ENCODE measurements at places on chromosomes 6 and 20.

DNA sequence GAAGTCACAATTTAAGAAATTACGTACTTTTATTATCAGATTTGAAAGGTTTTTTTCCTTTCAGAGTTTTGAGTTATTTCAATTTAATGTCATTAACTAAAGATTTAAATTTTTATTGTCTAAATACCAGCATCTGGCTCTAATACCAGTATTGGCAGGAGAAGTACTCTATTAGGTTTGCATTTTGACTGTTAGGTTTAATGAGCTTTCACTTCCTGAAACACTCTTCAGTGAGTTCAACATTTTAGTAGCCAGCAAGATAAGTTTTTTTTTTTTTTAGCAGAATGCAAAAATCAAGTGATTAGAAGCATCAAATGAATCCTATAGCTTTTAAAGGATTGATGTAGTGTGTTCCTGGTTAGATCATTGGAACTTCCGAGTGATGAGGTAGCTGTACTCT, 34.0 kb upstream of the SCGN start:
- no peak for DNase-seq

DNA sequence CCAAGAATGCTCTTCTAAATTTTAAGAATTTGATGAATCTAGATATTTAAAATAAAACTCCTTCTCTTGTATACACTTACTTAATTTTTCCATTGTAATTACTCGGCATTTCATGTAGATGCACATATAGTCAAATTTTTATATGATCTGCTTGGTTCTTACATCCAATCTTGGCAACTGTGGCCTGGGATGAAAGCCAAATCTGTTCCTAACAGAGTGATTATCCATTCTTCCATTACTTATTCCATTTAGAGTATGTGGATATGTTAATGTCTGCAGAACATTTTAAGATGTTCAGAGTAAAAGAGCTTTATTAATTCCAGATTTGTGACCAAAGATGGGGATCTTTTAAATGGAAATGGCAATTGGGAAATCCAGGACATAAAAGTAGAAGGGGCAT, 144.1 kb upstream of the PDE7B start:
- no peak for DNase-seq

- DNase-seq, result no peak
Observed at GRCh38 chr20:32970973-32971300, 33.3 kb downstream of the SUN5 start.

- DNase-seq, result no peak
Observed at GRCh38 chr6:41258196-41258493, 28.3 kb downstream of the TREM1 start.

DNA sequence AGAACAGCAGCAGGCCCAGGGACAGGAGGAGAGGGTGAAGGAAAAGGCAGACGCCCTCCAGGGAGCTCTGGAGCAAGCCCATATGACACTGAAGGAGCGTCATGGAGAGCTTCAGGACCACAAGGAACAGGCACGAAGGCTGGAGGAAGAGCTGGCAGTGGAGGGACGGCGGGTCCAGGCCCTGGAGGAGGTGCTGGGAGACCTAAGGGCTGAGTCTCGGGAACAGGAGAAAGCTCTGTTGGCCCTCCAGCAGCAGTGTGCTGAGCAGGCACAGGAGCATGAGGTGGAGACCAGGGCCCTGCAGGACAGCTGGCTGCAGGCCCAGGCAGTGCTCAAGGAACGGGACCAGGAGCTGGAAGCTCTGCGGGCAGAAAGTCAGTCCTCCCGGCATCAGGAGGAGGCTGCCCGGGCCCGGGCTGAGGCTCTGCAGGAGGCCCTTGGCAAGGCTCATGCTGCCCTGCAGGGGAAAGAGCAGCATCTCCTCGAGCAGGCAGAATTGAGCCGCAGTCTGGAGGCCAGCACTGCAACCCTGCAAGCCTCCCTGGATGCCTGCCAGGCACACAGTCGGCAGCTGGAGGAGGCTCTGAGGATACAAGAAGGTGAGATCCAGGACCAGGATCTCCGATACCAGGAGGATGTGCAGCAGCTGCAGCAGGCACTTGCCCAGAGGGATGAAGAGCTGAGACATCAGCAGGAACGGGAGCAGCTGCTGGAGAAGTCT, 25.5 kb downstream of the C20orf173 start:
- DNase-seq, result no peak

- no peak for DNase-seq
Observed at GRCh38 chr20:25360631-25361286, 29.9 kb downstream of the ABHD12 start.

- DNase-seq, result no peak
Observed at GRCh38 chr6:150100745-150101144, 31.8 kb upstream of the ULBP3 start.

GRCh38 chr6:9494864-9495263, 920.0 kb downstream of the TFAP2A start:
- DNase-seq, result no peak

GRCh38 chr20:42530855-42531448, 658.8 kb downstream of the PTPRT start:
- no peak for DNase-seq

- no peak for DNase-seq
Observed at GRCh38 chr20:59770270-59770669, 163.2 kb downstream of the SYCP2 start.

GRCh38 chr6:144482142-144482541, 197.0 kb downstream of the UTRN start:
- DNase-seq, result peak; percentile 65

- no peak for DNase-seq
Observed at GRCh38 chr6:37812841-37813240, 6.7 kb upstream of the ZFAND3 start.

- no peak for DNase-seq
Observed at GRCh38 chr20:51492167-51493092, 50.1 kb downstream of the NFATC2 start.

DNA sequence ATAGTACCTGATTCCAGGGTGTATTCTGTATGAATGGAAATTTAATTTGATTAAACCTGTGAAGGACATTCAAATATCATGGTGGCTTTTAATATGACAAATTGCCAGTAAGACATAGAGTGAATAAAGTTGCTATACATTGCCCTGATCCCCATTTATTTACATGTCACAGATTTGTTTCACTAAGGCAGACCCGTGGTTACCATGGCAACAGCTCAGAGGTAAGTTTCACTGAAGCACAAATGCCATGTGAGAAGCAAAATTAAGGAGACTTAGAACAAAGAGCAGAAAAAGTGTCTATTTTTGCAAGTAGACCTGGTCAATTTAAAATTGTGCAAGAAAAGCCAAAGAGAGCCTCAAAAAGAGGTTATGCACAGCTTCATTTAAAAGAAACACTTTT, 63.7 kb downstream of the PXDC1 start:
- DNase-seq, result no peak

DNA sequence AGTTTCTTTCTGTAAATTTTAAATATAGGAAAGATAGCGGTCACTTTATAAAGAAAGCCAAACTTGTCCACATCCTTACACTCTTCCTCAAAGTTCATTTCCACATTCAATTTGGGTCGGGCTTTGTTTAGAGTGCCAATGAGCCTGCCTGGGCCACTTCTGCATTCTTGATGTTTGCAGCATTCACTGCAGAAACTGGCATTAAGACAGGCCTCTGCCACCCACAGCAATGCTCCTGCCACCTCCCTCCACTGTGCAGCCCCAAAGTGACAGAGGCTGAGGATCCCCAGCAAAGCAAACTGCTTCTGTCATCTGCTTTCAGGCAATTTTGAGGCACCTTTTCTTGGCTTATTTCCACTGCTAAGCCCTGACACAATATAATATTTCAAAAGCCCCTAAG, 61.2 kb downstream of the TNFAIP3 start:
- DNase-seq, result peak; percentile 35

DNA sequence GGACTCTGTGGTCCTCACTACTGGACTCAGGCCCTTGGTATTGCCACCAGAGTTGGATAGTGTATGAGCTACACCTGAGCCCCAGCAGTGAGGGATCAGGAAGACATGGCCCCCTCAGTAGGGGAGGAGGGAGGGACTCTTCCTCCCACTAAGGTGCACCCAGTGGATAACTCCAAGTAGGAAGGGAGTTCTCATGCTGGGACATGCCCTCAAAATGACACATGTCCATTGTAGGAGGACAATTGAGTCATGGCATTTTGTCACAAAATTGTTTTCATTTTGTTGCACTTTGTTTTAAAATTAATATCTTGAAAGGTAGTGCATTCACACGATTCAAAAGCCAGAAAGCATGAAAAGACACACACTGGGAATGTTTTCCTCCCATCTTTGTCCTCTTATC, 127.2 kb downstream of the FOXO3 start:
- no peak for DNase-seq

- peak; percentile 27 for DNase-seq
Observed at GRCh38 chr6:26251354-26252076, 113.5 kb upstream of the BTN3A2 start.

DNA sequence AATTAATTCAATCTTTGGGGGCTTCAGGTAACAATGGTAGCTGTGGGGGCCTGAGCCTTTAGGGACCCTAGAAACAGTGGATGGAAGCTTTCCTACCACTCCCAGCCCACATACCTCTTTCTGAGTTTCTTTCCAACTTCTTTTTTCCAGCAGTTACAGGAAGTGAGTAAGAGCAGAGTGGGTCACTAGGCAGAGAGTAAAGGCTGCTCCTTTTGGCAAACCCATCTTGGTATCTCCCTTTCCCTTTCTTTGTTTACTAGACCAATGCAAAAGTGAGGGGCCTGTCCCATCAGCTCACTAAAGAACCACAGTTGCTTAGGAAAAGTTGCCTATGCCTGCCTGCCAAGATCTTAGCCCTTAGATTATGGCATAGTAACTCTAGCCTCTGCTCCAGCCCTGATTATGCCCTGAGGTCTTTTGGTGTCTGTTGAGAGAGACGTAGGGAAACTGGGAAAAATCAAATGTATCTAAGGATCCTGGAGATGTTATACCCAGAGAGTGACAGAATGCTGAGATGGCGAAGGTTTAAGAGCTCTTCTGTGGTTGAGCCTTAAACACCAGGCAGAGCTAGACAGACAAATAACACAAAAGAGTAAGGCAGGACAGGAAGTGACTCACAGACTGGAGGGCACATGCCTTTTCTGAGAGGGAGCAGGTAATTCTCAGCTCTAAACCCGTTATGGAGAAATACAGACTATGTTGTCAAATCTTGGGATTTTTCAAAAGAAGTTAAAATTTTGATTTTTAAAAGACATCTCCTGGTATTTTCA, 31.3 kb downstream of the TRMT6 start:
- DNase-seq, result no peak

- DNase-seq, result no peak
Observed at GRCh38 chr6:1461207-1461606, 71.8 kb downstream of the FOXF2 start.

GRCh38 chr6:132414761-132415160, 13.5 kb upstream of the MOXD1 start:
- no peak for DNase-seq

GRCh38 chr6:147204060-147204785, at the start of gene STXBP5:
TSS of gene STXBP5 (plus strand) at chr6:147204417. CDS start at chr6:147204533, 116 bp downstream.
- DNase-seq, result peak; percentile 4

DNA sequence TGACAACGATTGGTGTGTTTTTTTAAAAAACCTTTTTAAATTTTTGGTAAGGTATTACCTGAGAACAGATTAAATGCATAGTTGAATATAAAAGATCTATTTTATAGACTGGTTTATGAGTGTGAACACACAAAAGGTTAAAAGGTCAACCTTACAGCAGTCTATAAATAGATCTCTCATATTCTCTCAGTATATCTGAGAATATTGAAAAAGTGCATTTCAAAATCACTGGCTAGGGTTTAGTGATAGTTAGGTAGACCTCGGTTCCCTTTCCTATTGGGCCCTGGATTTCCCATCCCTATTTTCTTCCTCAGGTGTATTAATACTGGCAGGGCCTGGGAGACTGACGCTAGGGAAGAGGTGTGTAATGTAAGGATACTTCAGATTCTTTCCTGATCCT, 723 bp upstream of the ZNF451 start:
- no peak for DNase-seq

DNA sequence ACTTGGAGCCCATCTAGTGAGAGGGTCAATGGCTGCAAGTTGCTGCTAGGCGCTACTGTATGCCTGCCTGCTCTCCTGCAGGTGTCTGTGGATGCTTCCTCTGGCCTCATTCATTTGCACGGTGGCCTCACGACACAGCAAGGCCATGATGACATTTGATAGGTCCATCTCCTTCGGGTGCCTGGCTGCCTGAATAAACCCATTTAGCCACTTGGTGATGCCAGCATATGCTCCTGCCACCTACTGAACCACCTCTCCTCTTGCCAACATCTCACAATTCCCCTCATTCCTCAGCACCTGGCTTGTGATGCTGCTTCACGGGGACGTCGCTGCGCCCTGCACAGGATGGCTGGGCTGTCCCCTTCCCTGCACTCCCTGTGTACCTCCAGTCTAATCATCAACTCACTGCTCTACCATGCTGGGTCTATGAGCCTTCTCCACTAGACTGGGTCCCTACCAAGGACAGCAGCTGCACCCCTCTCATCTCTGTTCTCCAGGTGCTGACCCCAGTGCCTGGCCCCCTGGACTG, 51.1 kb downstream of the AGPAT4 start:
- DNase-seq, result no peak

DNA sequence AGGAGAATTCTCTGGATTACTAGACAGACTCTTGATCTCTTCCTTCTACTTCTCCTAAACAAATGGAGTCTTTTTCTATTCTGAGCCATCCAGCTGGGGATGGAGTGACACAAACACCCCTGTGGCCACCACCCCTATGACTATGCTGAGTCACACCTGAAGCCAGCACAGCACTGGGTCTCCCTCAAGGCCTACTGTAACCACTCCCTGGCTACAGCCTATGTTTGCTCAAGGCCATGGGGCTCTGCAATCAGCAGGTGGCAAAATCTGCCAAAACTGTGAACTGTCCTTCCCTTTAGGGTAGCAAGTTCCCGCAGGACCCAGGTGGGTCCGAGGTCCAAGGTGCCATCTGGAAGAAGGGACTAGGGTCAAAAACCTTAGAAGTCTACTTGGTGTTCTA, 132.3 kb downstream of the TINAG start:
- no peak for DNase-seq

DNA sequence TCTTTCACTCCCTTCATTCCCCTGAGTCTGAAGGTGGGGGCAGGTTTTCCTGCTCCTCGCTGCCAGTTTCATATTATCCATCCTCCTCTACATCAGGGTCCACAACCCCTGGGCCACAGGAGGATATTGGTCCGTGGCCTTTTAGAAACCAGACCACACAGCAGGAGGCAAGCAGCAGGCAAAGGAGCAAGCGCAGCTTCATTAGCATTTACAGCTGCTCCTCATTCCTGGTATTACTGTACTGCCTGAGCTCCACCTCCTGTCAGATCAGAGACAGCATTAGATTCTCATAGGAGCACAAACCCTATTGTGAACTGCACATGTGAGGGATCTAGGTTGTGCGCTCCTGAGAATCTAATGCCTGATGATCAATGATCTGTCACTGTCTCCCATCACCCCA, 380.3 kb downstream of the ARHGAP18 start:
- DNase-seq, result no peak

DNA sequence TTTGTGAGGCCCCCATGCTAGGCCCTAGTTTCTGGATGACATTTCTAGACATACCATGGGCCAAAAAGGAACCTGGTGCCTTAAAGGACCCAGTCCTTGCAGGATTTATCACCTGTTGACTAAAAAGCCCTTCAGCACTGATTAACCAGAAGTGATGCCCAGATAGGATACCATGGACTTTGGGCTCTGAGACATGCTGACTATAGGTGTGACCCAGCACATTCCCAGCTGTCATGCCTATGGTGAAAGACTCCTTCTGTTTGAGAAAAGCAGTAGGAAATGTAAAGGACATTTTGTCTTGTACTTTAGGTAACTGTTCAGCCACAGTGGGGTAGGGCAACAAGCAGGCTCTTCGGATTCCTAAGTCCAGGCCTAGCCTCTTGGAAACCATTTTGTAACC, 724.2 kb downstream of the CD109 start:
- DNase-seq, result no peak

- DNase-seq, result no peak
Observed at GRCh38 chr20:4099905-4100675, 84.7 kb upstream of the RNF24 start.
